ENCODE measurements at places on chromosomes 2 and 18.

- no peak for DNase-seq
Measured at GRCh38 chr2:165682546-165682945, 111.5 kb downstream of the GALNT3 start.

DNA sequence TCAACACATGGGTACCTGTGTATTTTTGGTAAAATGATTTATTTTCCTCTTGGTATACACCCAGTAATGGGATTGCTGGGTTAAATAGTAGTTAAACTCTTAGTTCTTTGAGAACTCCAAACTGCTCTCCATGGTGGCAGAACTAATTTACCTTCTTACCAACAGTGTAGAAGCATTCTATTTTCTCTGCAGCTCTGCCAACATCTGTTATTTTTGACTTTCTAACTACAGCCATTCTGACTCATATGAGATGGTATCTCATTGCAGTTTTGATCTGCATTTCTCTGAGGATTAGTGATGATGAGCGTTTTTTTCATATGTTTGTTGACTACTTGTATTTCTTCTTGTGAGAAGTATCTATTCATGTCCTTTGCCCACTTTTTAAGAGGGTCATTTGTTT is 180.6 kb downstream of the FSIP2 start:
- DNase-seq, result no peak

GRCh38 chr2:229153951-229154350 is 117.1 kb downstream of the PID1 start:
- DNase-seq, result no peak

GRCh38 chr2:240319221-240319854 is 116.1 kb upstream of the GPC1 start:
- no peak for DNase-seq

- no peak for DNase-seq
Measured at GRCh38 chr18:13440277-13441248, 222.0 kb downstream of the LDLRAD4 start.

- DNase-seq, result no peak
Measured at GRCh38 chr2:151043484-151043883, 218.2 kb downstream of the RBM43 start.

DNA sequence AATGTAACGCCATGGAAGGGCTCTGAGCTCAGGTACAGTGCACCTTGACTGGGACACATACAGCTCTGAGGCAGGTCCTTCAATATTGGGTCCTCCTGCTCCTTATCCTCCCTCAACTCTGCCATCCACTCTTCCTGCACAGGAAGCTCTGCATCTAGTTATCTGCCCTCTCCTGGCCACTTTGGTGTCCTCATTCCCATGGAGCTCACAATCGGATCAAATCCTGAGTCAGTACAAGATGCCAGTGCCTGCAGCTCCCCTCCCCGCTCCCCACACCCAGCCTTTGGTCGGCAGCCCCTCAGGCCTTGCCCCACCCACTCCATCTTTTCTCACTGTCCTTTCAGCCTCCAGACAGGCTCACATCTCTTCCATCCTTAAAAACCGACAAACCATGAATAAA is 58.0 kb downstream of the LRRFIP1 start:
- no peak for DNase-seq

GRCh38 chr2:20501974-20502373 is 55.1 kb downstream of the RHOB start:
- peak; percentile 94 for DNase-seq

DNA sequence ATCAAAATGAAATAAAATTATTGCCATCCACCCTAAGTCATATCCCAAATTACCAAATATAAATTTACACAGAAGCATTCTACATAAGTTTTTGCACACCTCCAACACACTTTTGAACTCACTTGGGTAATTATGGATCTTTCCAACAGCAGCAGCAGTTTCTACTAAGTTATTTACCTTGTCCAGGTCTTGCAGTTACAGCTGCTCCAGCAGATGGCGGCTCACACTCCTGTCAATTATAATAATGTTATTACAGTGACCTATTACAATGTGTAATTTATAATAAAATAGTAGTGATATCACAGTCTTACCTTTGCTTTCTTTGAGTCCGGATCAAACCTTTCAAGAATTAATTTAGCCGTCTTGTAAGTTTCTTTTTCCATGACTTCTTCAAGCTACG is 37.9 kb downstream of the LNPK start:
- no peak for DNase-seq

GRCh38 chr18:37534627-37535026 is 31.0 kb downstream of the CELF4 start:
- DNase-seq, result no peak

DNA sequence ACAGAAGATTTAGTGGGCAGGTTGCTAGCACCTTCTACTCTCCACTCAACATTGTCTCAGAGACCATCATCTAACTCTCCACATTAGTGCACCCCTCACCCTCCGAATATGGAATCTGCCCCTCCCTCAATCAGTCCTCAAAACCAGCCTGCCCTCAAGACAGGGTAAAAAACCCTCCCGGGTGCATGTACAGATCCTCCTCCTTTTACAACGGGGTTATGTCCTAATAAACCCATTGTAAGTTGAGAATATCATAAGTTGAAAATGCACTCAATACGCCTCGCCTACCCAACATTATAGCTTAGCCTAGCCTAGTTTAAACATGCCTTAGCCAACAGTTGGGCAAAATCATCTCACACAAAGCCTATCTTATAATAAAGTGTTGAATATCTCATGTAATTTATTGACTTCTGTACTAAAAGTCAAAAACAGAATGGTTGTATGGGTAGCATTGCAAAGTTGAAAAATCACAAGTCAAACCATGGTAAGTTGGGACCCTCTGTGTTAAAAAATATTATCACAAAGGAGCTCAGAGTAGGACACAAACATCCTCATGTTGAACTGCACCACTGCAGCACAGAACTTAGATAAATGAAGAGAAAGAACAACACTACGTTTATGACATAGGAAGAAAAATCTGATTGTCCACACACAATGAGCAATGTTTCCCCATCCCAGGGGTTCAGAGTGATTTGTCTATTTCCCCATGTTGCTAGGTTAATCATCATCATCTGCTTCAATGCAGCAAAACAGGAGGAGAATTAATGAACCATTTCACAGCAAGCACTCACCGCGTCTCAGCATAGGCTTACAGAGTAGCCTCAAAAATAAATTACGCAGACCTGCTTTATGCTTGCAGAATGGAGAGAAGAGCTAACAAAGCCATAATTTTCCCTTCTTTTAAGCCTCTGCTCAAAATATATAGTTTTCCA is 184.1 kb upstream of the ARL4C start:
- no peak for DNase-seq

- no peak for DNase-seq
Measured at GRCh38 chr2:37881397-37881796, 43.7 kb upstream of the RMDN2 start.

DNA sequence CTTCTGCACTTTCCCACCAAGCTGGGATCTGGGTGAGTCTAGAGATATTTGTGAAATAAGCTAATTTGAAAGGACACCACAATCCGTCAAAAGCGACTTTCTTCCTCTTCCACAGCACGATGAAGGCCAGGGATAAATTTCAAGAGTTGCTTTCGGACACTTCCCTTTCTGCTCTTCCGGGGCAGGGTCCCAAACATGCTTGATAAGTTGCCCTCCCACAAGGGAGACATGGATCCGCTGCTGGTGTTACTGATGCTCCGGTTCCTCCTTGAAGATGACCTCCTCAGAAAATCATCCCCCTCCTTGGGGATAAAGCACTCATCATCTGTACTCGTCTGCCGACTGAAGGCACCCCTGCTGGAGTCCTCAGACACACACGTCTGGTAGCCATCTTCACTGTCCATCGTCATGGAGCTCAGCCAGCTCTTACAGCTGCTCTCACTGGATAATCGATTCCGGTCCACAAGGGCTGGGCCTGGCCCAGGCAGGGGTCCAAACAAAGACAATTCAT is 28.2 kb downstream of the CYTIP start:
- DNase-seq, result no peak

GRCh38 chr2:168434146-168434545 is 21.9 kb upstream of the CERS6 start:
- no peak for DNase-seq

DNA sequence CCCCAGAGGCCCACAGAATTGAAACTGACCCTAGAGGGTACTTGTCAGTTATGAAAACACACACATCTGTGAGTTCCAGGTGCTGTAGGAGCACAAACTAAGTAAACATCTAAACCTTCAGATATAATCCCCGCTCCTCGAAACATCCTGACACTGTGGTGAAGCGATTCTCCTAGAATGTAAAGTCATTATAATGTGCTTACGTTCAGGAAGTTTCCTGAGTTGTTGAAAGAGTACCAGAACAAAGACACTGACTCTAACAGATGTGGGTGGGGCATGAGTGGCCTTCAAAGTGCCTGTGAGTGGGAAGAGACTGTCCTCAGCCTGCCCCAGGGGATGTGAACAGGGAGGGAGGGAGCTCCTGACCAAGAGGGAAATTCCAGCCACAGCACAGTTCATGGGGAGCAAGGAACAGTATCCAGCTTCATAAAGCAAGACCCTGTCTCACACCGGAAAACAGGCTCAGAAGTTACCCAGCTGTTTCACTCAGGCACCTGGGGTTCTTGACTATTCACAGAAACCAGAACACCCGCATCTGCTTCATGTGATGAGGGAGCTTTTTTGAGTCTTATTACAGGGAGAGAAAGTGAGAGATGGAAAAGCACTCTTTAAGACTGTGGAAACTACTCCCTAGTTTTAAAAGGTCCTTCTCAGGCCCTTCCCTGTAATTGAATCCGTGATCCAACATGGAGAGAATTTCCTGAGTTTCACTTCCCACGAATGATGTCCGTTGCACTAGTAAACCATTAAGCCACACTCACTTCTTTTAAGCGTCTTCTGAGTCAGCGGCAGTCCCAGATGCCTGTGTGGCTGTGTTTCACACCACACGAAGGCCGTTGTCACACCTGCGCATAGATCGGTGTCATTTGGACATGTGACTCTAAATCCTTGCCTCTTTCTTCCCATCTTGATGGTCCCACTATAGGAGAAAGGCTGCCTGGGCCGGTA is 88.6 kb upstream of the EML6 start:
- no peak for DNase-seq

- DNase-seq, result no peak
Measured at GRCh38 chr2:205077159-205077558, 531.9 kb downstream of the PARD3B start.

GRCh38 chr2:214630402-214631045 is 179.0 kb downstream of the BARD1 start:
- DNase-seq, result no peak

DNA sequence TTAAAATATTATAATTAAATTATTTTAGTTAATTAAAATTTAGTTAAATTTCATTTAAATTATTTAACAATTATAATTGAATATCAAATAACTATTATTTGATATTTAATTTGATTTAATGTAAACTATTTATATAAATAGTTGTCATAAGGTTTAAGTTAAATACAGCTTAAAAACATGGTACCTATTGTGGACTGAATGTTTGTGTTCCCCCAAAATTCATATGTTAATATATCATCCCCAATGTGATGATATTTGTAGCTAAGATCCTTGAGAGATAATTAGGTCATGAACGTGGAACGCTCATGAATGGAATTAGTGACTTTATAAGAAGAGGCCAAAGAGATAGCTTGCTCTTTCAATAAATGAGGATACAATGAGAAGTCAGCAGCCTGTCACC is 505.7 kb upstream of the LRATD1 start:
- no peak for DNase-seq

DNA sequence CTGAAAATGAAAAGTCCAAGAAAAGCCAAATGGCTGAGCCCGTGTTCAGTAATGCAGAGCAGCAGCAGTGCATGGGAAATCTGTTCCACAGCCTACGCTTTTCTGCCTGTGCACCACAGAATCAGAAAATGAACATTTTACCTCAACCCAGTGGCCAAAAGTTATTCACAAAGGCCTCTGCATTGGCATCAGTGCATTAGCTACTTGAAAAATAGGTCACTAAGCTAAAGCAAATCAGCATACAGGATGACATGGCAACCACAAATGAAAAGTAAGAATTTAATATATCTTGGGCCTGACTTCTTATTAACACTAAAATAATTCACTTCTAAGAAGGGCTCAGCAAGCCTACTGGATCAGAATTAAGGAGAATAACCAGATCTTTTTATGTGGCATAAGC is 1145.3 kb upstream of the CHAC2 start:
- DNase-seq, result no peak

- peak; percentile 93 for DNase-seq
Measured at GRCh38 chr2:173048897-173049661, 26.6 kb upstream of the MAP3K20 start.

- DNase-seq, result no peak
Measured at GRCh38 chr2:128543646-128544045, 225.0 kb upstream of the HS6ST1 start.
